Stimulated activated CD4-positive, alpha-beta T cell treated with anti-CD3 and anti-CD28 coated beads, Interleukin-4, amount 100 ng/mL, for 1 hour (primary cell): ENCODE measurements at places on chromosomes 5 and 9.
A peak's percentile ranks its signal among the peaks of the same experiment; 100 is the strongest.

DNA sequence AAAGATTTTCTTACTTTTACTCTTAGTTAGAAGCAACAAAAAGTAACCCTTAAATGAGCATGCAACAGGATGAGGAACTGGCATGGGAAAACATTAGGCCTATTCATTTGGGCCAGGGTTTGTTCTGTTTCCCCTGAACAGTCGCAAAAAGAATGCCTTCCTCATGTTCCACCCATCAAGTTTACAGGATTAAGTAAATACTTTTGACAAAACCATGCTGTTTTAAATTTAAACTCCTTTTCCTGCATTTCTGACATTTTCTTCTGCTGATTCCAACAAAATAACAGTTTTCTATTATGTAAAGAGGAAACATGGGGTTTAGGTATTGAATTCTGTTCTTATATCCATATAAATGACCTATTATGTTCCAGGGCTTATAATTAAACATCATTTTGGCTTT is 236.6 kb upstream of the ACTBL2 start:
- DNase-seq = no peak

DNA sequence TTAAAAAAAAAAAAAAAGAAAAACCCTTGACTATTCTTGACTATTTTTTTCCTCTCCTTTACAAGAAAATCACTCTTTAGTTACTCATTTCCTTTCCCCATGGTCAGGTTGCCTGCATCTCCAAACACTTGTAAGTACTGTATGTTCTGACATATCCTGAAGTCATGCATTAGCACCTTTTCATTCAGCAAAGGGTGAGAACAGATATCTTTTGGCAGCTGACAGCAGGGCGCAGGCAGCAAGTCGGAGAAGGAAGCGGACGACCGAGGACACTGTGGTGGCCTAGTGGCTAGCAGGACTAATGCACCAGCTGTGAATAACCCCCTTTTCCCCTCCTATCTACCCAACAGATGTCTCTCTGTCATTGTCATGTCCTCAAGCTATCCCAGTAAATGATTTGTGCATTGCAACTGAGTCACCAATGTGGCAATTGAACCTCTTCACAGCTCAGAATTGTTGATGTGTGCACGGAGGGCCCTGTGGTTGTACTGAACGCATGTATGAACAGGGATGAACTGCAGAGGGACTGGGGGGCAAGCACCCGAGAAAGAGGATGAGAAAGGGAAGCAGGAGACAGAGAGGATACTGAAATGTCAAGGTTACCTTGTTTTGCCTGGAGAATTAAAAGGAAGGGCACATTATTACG is 996.0 kb upstream of the ARRDC3 start:
- DNase-seq = no peak

GRCh38 chr5:72499730-72500129 is 7.5 kb downstream of the ZNF366 start:
- no peak for DNase-seq

DNA sequence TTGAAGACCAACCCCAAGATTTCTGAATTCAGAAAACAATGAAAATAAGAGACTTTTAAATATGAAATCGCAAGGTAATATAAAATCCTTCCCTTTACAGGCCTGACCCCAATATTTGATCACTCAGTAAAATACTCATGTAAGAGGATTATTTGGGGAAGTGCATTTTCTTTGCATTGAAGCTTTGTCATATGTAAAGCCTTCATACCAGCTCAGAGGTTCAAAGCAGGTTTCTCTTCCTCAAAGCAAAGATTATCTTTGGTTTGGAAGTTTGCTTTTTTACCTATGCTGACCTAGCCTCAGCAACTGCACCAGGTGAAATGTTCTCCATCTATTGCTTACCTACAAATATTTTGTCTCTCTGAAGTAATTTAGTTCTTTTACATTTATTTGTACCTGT is 106.5 kb upstream of the PARP8 start:
- DNase-seq = no peak

DNA sequence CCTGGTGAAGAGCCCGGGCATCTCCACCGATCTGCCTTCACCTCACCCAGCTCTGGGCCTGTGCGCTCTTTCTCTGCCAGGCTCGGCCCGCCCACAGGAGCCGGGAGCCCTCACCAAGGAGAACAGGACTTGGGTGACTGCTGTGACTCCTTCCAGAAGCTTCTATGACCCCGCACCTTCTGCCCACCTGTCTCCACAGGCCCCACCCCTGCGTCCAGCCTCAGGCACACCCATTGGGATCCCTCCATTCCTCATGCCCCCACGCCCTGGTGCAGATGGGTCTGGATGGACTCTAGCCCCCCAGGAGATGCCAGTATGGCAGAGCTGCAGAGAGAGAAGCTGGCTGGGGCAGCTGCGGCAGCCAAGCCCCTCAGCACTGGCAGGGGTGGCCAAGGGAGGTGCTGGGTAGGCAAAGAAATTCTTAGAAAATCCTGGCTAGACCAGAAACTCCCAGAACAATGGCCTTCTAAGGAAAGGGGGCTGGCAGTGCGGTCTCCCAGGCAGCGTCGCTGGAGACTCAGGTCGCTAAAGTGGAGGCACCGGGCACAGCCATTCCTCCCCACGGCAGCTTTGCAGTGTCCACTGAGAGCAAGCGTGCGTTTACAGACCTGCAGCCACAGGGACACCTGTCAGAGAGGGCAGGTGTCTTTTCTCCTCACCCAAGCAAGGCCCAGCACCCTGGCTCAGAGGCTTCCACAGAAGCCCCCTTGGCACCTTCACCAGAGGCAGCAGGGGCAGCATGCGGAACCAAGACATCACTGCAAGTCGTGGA is 17.3 kb downstream of the LPCAT1 start:
- DNase-seq = no peak

- DNase-seq = no peak
These were observed 363.3 kb upstream of the MEF2C start for GRCh38 chr5:89246252-89246651.

DNA sequence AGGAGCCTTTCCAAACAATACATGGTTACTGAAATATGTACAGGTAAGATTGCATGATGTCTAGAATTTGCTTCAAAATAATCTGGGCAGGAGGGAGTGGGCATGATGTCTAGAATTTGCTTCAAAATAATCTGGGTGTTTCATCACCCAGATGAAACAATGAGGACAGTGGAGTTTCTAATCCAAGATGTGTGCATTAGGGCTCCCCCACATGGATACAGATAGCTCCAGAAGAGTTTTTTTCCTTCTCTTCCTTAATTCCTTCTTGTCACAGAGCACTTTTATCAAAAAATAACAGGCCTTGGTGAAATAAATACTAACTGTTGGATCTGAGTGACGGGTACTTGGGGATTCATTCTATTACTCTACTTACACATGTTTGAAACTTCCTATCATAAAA is 14.9 kb downstream of the ATOX1 start:
- DNase-seq = no peak

GRCh38 chr5:7269591-7270274 is 126.2 kb upstream of the ADCY2 start:
- DNase-seq = no peak

GRCh38 chr5:107668154-107669095 is 2.3 kb downstream of the EFNA5 start:
- no peak for DNase-seq

GRCh38 chr5:626850-627249 is 14.7 kb downstream of the CEP72 start:
- DNase-seq = no peak

DNA sequence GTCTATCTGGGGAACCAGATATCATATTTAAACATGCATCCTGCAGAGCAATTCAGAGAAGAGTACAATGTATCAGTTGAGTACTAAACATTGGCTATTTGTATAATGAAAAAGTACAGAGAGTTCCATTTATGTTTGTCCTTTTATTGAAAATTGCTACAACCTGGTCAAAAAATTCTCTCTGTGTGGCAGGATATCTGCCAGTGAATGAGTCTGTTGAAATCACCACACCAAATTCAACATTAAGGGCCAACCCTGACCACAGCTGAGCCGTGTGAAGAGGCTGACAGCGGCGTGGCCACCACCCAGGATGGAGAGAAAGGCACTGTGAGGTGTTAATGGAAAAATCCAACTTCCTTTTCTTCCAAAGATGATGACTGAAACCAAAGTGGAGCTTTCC is 422.7 kb upstream of the PIK3R1 start:
- DNase-seq = no peak

DNA sequence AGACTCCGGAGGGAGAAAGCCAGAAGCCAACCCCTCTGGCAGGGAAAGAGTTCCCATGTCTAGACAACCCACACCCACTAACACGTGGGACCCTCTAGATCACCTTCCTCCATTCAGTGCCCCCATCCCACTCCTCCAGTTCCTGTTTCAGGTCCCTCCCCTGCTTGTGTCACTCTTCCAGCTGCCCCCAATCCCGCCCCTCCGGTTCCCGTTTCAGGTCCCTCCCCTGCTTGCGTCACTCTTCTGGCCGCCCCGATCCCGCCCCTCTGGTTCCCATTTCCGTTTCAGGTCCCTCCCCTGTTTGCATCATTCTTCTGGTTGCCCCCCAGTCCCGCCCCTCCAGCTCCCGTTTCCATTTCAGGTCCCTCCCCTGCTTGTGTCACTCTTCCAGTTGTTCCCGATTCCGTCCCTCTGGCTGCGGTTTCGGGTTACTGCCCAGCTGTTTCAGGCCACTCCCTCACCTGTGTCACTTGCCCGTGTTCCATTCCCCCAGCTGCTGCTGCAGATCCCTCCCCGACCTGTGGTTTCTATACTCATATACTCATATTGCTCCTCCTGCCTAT is 64.8 kb upstream of the RANBP6 start:
- DNase-seq = peak; percentile 67

DNA sequence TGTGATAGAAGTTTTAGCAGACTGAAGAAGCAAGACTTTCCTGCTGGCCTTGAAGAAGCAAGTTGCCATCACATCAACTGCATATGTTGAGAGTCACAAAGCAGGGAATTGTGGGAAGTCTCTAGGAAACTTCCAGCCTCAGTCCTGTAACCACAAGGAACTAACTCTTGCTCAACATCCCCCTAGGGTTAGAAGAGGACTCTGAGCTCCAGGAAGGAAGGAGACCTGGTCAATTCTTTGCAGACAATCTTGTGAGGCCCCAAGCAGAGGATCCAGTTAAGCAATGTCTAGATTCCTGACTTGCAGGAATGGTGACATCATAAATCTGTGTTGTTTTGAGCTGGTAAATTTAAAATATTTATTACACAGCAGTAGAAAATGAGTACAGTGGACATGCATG is 18.6 kb upstream of the ZNF366 start:
- no peak for DNase-seq

DNA sequence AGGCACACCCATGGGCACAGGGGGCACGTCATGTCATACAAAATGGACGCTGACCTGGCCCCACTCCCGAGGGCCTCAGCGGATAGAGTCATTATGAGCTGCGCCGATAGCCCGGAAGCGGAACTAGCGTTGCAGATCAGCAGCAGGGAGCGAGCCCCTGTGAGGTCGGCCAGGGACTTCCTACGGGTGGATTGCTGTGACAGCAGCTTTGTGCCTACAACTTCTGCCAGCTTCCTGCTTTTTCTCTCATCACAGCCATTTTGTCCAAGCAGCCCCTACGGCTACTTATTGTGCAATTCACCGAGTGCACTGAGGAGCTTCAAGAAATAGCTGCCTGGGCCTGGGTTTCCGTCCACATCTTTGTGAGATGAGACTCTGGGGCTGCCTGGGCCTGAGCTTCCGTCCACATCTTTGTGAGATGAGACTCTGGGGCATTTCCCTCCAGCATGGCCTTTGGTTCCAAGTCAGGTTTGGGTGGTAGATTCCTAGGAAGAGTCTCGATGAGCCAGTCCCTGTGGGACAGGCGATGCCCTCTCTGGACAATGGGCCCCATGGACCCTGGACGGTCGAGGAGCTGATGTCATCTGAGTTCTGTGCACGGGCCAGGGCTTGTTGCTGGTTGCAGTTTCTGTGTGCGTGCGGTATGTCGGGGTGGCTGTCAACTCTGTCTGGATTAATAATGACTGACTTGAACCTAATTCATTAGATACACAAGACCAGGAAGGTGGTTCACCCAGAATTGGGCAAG is 67.0 kb upstream of the GNE start:
- no peak for DNase-seq

- DNase-seq = no peak
These were observed 67.6 kb downstream of the ARHGEF28 start for GRCh38 chr5:73693573-73694061.

DNA sequence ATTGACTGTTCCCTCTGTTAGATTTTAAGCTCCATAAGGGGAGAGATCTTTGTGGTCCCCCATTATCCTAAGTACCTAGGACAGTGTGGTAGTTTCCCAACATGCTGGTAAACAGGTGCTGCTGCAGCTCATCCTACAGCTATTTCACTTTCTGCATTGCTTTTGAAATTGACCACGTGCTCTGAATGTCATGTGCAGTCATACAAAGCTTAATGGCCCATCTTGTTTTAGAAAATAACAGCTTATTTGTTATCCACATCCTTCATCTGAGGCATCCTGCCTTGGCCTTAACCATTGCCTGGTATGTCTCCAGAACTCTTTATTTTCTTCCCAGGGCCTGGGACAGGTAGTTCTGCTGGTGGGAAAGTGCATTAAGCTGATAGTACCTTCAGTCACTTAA is 14.7 kb downstream of the PIK3R1 start:
- no peak for DNase-seq

GRCh38 chr5:322942-323879 is 1.7 kb downstream of the AHRR start:
- no peak for DNase-seq

DNA sequence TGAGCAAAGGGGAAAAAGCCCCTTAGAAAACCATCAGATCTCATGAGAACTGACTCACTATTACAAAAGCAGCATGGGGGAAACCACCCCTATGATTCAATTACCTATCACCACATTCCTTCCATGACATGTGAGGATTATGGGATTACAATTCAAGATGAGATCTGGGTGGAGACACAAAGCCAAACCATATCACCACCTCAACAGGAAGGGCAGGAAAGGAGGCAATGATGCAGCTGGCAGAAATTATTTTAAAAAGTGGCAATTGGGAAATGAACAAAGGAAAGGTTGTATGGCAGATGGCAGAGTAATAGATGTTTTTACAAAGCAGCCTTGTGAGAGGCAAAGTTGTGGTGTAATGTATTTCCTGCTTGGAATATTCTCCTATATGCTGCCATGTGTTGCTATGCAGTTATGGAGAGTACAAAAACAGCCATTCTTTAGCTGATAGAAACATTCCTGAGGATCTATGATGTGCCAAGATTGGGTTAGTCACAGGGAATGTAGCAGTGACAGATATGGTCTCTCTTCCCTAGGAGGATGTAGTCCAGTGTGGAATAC is 138.8 kb downstream of the SMC2 start:
- no peak for DNase-seq

DNA sequence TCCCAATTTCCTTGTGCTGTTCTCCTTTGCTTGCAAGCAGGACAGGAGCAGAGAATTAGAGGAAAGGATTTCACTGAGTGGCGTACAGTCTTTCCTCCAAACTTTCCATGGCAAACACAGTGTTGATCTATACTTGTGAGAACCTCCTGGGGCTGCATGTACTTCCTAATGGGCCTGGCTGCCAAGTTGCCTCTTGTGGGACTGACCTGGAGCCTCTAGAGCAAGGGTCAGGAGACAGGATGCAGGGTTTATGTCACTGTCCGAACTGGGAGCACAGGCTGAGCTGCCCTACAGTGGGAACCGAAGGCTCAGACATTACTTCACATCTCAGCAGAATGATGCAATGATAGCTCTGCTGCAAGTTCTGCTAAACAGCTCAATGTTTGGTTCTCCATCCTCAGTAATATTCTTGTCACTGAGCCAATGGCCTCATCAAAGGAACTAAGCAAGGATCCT is 102.3 kb downstream of the ENC1 start:
- no peak for DNase-seq

GRCh38 chr5:170250810-170251317 is 18.1 kb downstream of the C5orf58 start:
- DNase-seq = no peak

- DNase-seq = no peak
These were observed 298.4 kb upstream of the SEMA6A start for GRCh38 chr5:116872986-116873385.
